Stimulated activated CD4-positive, alpha-beta T cell treated with anti-CD3 and anti-CD28 coated beads, Interleukin-4, amount 100 ng/mL, for 24 hours (primary cell): ENCODE measurements at places on chromosomes 7 and 10.

GRCh38 chr7:5872326-5872725, 8.3 kb upstream of the OCM start:
- DNase-seq = no peak

- no peak for DNase-seq
Observed at GRCh38 chr7:68544851-68545250, 1053.4 kb upstream of the AUTS2 start.

GRCh38 chr10:111146025-111146640, 69.3 kb downstream of the ADRA2A start:
- DNase-seq = no peak

DNA sequence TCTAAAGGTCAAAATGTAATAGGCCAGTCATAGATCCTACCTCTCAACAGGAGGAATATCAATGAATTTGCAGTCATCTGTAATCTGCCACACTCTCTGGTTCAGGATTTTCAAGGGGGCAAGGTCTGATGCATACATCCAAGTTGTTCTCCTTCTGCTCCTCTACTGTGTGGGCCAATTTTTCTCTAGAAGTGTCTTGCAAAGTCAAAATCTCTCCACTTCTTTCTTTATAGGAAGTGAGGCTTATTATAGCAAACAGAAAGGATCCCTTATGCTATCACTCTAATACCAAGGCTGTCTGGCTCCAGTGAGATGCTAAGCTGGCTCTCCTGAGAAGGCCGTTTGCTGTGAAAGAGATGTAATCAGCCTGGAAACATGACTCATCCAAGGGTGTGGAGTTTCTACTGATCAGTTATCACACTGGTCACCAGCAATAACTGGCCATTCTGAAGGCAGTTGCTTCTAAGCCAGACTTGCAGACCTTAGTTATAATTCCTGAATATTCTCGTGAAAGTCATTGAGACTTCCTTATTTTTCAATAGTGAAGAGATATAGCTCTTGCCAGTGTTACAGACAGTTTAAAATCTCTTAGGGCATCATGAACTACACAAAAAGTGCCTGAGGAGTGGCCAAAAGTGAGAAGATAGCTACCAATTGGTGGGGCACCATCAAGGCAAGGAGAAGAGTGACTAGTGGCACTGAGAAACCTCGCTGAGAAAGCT, 43.2 kb upstream of the LRGUK start:
- no peak for DNase-seq

- no peak for DNase-seq
Observed at GRCh38 chr10:116421815-116422214, 5.8 kb upstream of the PNLIPRP3 start.

DNA sequence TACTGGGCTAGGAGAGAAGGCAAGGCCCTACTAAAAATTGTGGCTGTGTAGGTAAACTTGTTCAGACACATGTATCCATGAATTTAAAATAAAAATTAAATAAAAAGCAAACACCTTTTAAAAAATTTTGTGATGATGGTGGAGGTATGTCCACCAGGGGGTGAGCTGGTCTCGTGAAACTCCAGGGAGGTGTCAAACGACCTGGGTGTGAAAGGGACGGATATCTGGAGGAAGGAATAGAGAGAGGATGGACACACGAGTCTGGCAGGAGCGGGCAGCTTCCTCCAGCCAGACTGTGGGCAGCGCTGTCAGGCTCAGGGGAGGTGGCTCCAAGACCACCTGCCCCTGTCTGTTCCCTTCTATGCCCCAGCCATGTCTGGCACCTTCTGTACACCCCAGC, 34.8 kb upstream of the DMBT1 start:
- DNase-seq = no peak

DNA sequence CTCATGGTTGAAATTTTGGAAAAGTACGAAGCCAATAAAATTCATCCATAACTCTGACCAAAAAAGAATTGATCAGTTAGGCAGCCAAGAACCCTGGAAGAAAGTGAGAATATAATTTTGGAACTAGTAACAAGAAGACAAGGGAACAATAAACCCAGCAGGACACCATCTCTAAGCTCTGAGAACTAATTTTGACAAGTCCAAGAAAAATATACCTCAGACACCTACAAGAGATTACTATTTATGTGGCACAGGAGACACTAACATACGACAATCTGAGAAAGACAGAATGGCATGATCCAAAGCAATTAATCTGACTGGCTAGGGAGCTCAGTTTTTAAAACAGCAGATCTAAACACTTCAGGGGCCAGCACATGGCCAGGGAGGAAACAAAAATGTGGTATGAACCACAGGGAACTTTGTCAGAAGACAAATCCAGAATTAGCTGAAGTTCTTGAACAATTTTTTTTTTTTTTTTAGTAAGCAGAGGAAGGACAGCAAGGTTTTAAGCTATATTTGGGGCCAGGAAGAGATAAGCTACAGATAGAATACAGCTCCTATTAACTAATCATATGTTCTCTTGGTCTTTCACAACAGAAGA, 38.9 kb downstream of the PARD3 start:
- no peak for DNase-seq
